ENCODE measurements at places on chromosomes 16 and 17.
A peak's percentile ranks its signal among the peaks of the same experiment; 100 is the strongest.

GRCh38 chr16:30585022-30585399 is 486 bp downstream of the ZNF785 start:
- DNase-seq = peak; percentile 9

GRCh38 chr16:86214326-86215232 is 295.7 kb upstream of the FOXF1 start:
- no peak for DNase-seq

GRCh38 chr16:31429314-31429713 is 1.2 kb upstream of the COX6A2 start:
- no peak for DNase-seq

DNA sequence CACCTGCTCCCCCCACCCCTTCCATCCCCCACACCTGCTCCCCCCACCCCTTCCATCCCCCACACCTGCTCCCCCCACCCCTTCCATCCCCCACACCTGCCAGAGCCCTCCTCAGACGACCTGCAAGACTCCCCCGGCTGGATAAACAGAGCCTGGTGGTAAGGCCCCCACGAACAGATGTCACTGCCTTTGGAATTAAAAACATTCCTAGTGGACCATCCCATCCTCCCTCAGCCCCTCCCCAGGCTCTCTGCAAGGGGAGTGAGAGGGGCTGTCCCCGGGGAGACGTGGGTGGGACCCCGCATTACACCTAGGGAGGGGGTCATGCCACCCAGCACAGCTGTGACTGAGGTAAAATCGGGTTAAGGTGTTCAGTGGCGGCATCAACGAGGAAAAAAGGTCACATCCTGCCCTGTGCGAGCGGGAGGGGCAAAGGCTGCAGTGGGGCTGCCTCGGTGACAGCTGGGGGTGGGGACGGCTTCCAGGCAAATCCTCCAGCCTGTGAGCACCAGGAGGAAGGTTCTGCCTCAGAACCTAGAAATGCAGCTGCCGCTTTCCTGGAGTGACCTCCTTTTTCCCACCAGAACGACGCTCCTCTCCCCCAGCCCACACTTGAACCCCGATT is 38.7 kb downstream of the TIMM22 start:
- DNase-seq = no peak

DNA sequence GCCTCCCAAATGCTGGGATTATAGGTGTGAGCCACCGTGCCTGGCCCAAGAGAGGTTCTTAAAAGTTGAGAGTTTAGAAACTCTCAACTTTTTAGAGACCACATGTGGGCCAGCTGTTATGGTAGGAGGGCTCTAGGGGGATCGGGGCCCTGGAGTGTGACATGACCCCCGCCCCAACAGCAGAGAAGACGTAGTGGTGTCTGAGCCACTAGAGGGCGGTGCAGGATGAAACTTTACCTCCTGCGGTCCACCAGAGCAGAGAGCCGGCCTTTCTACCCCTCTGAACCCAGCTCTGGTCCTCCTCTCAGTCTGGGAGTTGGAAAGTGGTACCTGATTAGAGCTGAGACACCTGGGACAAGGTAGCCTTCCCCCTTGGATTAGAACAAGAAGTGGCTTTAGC is 7.4 kb downstream of the CDK5RAP3 start:
- peak; percentile 29 for DNase-seq

DNA sequence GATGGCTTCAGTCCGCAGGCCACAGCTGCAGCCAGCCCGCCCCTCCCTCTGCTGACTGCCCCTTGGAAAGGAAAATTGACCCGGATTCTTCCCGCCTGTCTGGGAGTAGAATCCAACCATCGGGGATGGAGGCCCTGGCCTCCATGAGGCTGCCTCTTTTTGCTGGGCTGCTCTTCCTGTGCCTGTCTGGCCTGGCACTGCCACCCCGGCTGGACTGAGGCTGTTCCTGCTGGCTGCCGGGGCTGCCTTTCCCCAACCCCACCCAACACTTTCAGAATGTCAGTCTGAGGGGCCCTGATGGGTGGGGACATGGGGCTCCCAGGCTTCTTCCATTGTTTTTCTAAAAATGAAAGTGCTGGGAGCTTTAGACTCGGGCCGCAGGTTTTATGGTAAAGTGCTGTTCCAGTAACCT is 7.3 kb downstream of the BAHCC1 start:
- no peak for DNase-seq

- DNase-seq = no peak
Observed at GRCh38 chr16:85991856-85992255, 92.9 kb downstream of the IRF8 start.
